CMK (cell line): ENCODE measurements at places on chromosomes 13 and 19.
A peak's percentile ranks its signal among the peaks of the same experiment; 100 is the strongest.

- no peak for DNase-seq
Measured at GRCh38 chr19:42569193-42569592, 25.5 kb downstream of the CEACAM8 start.

- no peak for DNase-seq
Measured at GRCh38 chr13:91308299-91308698, 39.2 kb upstream of the MIR17HG start.

DNA sequence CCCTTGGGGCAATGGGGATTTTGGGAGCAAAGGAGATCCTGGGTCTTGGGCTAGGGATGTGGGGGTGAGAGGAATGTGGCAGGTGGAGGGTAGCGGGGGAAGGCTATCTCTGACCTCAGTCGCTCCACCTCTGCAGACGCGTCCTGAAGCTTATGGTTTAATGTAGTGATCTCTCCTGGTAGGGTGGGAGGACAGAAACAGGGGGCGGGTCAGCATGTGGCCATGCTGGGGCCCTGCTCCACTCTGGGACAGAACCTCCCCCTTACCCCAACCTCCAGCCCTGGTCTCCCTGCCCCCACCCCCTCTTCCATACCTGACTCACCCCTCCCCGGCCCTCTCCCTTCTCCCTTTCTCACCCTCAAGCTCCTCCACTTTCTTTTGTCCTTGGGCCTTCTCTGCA is 1.4 kb downstream of the BST2 start:
- no peak for DNase-seq

DNA sequence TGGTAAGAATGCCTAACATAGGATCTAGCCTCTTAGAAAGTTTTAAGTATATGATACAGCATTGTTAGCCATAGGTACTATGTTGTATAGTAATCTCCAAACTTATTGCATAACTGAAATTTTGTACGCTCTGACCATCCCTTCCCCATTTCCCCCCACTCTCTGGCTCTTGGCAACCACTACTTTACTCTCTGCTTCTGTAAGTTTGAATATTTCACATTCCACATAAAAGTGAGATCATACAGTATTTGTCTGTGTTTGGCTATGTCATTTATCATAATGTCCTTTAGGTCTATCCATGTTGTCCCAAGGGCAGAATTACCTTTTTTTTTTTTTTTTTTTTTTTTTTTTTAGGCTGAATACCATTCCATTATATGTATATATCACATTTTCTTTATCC is 396.9 kb downstream of the DLEU7 start:
- no peak for DNase-seq

- DNase-seq, result peak; percentile 87
Measured at GRCh38 chr19:1455336-1456120, 5.6 kb downstream of the APC2 start.

GRCh38 chr13:98910501-98910951 is 67.3 kb downstream of the DOCK9 start:
- no peak for DNase-seq

GRCh38 chr19:4504297-4504701 is 14.0 kb downstream of the PLIN4 start:
- no peak for DNase-seq

DNA sequence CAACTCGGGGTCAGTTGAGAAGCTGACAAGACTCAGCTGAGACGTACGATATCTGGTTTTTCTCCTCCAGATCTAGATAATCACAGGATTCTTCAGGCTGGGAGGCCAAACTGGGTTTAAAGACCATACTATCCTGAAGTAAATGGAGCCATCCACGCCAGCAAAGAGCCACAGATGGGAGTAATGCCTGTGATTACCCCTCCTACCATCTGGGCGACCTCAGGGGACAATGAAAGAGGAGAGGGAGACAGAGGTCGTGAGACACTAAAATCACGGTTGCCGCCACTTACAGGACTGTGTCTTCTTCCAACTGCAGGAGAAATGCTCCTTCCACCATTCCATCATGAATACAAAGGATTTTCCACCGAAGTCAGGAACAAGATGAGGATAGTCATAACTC is 3.1 kb upstream of the NLRP13 start:
- DNase-seq, result no peak

GRCh38 chr19:35267353-35267817 is 1.4 kb upstream of the USF2 start:
- DNase-seq, result peak; percentile 52

GRCh38 chr13:40386586-40386985 is 279.9 kb downstream of the FOXO1 start:
- no peak for DNase-seq
